ENCODE measurements at places on chromosomes 6 and 20.

DNA sequence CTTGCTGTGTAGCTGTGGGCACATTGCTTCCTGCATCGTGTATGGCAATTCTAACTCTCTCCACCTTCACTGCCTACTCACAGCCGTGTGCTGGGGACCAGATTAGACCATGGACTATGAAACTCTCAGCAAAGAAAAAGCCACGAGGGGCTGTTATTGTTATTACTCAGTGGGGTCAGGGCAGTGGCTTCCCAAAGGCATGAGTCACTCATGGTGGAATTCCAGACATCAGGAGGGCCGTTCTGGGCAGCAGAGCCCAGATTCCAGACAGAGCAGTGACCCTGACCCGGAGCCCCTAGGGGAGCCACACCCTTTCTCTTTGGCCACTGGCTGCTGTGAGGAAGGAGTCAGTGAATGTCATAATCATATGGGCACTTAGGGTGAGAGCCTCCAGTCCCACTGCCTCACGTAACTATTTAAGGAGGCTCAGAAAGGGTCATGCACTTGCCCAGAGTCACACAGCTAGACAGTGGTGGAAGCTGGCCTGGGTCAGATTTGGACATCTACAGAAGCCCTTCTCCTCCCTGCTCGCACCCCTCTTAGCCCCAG, 22.2 kb upstream of the CCN5 start:
- DNase-seq, result no peak

GRCh38 chr20:25100914-25101313, 19.0 kb upstream of the VSX1 start:
- DNase-seq, result no peak

DNA sequence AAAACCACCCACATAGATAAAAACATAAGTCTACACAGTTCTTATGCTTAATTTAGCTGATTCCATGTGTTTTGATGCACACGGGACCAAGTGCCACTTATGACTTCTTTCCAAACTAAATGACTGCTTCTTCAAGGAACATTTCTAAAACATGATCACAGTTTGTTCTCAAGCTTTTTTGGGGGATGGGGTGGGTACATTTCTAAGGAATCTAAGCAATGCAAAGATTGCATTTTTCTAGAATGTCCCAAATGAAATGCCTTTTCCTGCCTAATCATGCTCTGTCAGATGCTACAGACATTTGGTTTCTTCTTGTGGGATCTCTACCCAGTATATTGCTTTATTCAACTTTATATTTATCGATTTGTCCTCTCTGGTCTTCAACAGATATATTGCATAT, 496.8 kb upstream of the JAG1 start:
- no peak for DNase-seq

DNA sequence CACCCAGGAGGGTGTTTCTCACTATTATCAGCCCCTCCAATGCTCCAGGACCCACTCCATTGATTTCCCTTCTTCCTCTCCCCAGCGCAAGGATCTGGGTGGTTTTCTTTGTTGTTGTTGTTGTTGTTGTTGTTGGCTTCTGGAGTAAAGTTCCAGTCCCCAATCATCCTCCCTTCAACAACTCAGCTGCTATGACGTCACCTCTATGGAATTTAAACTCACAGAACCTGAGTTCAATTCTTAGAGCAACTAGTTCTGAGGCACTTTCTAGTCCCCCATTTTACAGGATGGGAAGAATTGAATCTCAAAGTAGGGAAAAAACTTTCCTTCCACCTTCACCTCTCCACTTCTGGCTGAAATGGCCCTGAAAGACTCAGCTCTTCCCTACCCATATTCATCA, 9.7 kb upstream of the WFDC8 start:
- DNase-seq, result no peak

GRCh38 chr6:112560651-112561050, 213.5 kb downstream of the RFPL4B start:
- no peak for DNase-seq

DNA sequence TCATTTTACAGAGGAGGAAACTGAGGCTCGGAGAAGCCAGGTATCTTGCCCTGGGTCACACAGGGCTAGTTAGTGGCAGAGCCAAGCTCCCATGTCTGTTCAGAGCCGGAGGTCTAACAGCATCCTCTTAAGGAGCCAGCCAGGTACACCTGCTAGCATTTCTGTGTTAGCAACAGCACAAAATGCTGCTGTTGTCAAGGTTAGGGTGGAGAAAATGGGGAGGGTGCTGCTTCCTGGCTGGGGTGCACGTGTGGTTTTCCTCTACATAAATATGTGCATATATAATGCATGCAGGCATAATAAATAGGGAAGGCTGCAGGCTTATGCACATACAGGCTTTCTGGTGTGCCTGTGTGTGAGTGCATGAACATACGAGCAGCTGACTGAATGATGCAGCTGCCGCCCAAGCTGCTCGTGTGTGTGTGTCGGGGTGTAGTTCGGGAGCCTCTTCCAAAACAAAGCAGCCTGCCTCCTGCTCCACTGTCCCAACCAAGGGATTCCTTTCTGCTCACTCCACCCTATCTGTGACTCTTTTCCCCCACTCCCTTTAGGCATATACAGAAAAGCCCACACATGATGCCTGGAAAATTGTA, 86.6 kb downstream of the CD40 start:
- DNase-seq, result no peak

GRCh38 chr6:89689732-89690131, 51.2 kb upstream of the LYRM2 start:
- DNase-seq, result no peak

GRCh38 chr6:91155129-91155785, 568.4 kb upstream of the MAP3K7 start:
- no peak for DNase-seq

GRCh38 chr6:105774247-105774646, 311.9 kb upstream of the PRDM1 start:
- DNase-seq, result no peak

DNA sequence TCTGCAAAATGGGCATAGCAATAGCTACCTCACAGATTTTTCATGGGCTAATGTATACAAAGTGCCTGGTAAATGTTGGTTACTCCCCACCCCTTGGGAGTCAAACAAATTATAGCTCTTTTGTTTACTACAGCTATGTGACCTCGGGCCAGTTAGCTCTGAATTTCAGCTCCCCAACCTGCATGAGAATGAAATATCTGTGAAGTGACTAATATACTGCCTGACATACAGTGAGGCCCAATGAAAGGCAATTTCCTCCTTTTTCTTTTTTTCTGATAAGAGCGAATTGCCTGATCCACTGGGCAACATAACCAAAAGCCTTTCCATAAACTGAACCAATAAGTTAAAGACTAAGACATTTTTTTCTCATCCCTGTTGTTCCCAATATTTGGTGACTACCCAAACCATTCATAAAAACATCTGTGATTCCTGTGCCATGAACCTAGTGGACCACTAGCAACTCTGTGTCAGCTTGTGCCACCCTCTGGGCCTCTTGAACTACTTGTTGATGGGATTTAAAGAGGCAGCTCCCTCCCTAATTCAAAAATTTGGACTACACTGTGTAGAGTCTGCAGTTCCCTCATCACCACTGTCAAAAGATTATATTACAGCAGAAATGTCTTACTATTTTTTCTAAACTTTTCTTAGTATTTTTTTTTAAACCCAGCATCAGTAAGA, 91.9 kb upstream of the TMEM30A start:
- DNase-seq, result no peak

DNA sequence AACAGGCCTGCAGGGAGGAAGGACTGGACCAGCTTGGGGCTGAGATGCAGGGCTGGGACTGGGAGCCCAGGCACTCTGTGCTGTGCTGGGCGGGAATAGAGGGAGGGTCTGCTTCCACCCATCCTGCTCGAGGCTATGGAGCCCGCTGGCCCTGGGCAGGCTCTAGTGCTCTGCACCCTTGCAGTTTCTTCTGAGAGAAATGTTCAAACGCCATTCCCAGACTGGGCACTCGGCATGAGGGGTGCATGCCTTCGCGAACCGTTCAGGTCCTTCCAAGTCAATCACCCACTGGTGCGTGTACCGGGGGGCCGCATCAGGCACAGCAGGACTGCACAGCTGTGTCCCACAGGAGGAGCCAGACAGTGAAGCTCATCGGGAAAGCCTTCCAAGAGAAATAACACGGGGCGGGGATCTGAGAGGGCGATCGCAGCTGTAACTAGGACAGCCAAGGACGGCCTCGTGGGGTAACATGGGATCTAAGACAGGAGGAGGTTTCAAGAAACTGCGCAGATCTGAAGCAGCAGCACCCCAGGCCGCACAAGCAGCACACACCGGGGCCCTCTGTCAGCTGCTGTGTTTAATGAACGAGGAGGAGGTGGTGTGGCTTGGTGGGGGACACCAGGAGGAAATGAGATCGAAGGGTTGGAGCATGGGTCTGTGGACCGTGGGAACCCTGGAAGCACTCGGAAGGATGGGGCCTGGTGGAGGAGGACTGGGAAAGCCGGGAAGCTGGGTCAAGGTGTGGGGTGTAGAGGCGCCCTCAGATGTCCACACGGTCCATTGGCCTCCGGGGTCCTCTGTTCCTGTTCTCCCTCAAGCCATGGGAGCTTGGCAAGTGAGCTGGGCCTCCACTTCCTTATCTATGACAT, 26.1 kb upstream of the PYGB start:
- DNase-seq, result no peak

Measured in stimulated activated CD4-positive, alpha-beta T cell treated with anti-CD3 and anti-CD28 coated beads, Interleukin-1b, Interleukin-23, amount 100 ng/mL, for 4 hours (primary cell).